ENCODE measurements at places on chromosomes 7 and 10. TPM values are rescaled to one million over a fixed set of nuclear protein-coding genes. Genes with fewer than 3 reads are reported as not detected.

DNA sequence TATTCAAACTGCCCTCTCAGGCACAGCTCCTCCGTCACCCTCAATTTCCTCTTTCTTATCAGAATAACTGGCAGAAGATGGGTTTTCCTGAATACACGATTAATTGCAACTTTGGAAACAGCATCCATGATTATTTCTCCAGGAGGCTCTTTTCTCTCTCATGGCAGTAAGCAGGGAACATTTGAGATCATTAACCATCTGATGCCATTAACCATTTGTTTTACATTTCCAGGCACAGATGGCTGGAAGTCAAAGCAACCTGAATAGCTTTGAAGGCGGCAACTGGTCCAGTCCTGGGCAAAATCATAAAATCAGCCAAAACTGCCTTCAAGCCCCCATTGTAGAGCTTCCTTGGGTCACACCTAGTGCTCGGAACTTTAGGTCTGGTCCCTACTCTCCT, 289.5 kb upstream of the AOAH start:
- DNase-seq, result no peak

GRCh38 chr7:105461518-105461917, 60.6 kb downstream of the PUS7 start:
- no peak for DNase-seq

- DNase-seq, result no peak
Observed at GRCh38 chr10:85967594-85967993, 399.0 kb downstream of the GRID1 start.

DNA sequence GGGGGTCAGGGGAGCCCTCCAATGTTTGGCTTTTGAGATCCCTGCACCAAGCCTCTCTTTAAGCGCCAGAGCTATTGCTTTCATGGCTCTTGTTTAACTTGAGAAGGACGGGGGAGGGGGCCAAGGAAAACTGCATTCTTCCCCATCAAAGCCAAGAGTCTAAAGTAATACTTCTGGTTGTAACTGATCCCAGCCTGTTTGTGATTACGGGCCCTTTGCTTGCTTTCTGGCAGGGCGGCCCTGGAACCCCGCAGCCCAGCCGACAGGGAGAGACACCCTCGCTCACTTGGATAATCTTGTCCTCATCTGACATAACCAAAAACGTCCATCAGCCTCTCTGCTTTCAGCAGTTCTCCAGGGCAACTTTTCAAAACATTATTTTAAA, 154.7 kb downstream of the NEURL1 start:
- DNase-seq, result no peak

GRCh38 chr10:103889121-103889720, 28.8 kb downstream of the STN1 start:
- no peak for DNase-seq

DNA sequence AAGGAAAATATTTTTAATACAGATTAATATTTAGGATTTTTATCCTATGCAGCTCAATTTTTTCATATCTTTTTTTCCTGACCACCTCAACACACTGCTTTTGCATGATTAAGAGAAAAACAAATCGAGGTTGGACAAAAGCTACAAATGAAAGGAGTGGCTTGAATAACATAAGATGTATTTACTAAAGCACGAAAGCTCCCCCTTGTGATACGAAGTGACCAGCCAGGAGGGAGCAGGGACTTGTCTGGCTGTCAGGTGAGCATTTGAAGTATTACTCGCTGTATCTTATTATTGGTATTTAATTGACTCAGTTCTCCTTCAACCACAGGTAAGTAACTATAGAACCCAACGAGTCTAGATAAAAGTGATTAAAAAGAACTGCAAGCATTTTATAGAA, 265.2 kb upstream of the PHF14 start:
- no peak for DNase-seq

GRCh38 chr10:124708922-124709520, 35.2 kb downstream of the FAM53B start:
- no peak for DNase-seq

- no peak for DNase-seq
Observed at GRCh38 chr7:34734771-34735170, 76.8 kb downstream of the NPSR1 start.

- no peak for DNase-seq
Observed at GRCh38 chr10:131174211-131174565, 137.3 kb downstream of the TCERG1L start.

Gene CPXM2
- not detected for total RNA-seq

Gene WDR91
- 59.5 TPM for total RNA-seq

Gene TMEM273
- 6.7 TPM for total RNA-seq

DNA sequence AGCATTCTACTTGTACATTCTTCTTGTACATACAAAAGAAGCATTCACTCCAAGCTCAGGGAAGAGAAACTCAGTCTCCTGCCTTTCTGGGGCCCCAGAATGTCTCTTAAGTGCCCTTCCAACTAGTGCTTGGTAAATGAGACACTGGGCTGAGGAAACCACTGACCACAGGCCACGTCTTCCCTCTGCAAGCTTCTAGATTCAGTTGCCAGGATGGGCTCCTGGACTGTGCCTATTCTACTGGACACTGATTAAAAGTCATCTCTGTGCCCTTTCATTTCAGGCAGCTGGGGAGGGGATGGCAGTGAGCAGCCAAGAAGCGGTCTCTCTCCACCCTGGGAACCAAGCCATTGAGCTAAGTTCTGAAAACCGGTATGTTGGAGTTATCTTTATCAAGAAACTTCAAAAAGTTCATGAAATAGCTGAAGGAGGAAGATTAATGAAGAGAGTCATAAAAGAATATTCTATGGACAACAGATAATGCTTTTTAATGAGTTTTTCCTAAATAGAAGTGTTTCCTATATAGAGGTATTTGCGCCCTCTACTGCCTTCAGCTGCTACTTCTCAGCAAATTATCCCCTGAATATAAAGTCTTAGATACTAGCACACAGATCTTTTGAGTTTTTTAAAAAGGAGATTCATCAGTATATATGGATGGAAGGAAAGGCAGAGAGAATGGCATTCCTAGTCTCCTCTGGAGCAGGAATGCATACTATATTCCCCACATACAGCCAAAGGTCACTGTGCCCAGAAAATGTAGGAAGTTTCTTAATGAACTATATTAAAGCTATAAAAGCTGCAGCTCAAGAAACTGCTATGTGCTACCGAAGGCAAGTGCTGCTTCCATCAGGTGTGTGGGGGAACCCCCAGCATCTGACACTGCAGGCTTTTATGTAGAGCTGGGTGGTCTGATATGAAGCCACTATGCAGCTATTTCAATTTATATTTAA, 8.4 kb upstream of the IFIT1B start:
- DNase-seq, result no peak

Gene HSPA14
- total RNA-seq, result 16.7 TPM

Gene MYH16
- total RNA-seq, result not detected

- no peak for DNase-seq
Observed at GRCh38 chr10:73788864-73789658, 3.7 kb downstream of the ZSWIM8 start.

Gene SEMA3C
- not detected for total RNA-seq

DNA sequence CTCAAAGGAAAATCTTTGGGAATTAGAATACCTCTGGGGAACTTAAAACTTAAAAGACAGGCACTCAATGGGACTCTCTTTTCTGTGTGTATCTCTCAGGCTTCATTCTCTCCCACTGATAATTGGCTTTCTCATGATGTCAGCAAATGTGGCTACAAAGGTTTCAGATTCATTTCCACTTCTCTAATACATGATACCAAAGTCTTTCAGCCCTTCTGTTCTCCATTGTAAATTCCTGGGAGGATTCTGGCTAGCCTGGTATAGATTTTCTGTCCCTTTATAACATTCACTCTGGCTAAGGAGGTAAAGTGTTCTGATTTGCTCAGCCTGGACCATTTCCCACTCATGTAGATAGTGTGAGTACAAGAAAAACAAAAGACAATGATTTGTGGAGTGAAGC, 606.2 kb downstream of the PCDH15 start:
- DNase-seq, result no peak

- DNase-seq, result no peak
Observed at GRCh38 chr7:4234498-4234855, 447.6 kb upstream of the FOXK1 start.

Gene URGCP
- total RNA-seq, result 23.3 TPM
